NCI-H774 (cell line): ENCODE measurements at places on chromosomes 3 and 15.

GRCh38 chr15:75544359-75544758, 34.8 kb downstream of the PTPN9 start:
- no peak for DNase-seq

GRCh38 chr3:11273891-11274291, 1.7 kb downstream of the ATG7 start:
- DNase-seq = no peak

DNA sequence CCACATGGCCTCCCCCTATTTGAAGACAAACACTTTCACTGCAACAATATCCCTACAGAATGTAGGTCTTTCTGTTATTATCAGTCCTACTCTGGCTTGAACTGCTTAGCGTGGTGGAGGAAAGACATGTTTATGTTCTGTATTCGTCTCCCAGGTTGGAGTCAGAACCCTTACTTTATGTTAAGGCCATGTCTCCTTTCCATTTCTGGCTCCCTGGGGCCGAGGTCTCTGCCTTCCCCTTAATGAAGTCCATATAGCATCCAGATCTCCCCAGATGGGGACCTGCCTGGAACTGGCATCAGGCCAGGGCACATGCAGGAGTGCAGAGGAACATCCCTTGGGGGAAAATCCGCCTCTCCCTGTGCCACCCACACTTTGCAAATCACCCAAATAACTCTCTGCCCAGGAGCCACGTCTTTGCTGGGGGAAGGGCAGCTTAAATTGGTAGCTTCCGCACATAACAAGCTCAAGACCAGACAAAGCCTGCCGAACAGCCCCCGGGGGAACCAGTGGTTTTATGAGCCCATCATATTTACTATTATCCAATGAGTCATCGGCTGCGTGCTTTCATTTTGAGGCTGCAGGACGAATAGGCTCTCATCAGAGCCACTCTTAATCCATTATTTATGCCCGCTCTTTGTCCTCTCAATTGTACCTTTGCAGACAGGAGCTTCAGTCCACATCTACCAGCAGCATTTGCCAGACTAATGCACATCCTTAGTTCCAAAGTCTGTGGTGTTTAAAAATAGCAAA, 237.0 kb downstream of the UACA start:
- peak; percentile 86 for DNase-seq

- no peak for DNase-seq
Observed at GRCh38 chr15:100114571-100114970, 227.2 kb downstream of the ADAMTS17 start.

DNA sequence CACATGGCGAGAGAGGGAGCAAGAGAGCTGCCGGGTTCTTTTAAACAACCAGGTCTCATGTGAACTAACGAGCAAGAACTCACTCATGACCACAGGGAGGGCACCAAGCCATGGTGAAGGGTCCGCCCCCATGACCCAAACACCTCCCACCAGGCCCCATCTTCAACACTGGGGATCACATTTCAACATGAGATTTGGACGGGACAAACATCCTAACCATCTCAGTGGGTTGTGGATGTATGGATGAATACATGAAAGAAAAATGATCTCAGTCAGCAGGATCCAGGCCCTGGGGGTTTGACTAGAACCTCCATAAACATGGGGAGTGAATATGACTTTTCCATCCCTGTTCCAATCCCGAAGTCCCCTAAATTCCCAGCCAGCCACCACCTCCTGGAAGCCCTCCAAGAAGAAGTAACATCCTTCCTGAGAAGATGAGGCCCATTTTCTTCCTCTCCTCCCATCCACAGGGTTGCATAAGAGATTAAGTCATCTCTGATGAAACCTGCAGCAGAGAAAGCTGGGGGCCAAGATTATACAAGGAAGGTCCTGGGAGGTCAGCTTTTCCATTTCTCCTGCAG, 9.5 kb downstream of the CAV3 start:
- DNase-seq = no peak

GRCh38 chr3:195556390-195556789, 13.3 kb upstream of the PPP1R2 start:
- peak; percentile 71 for DNase-seq

- no peak for DNase-seq
Observed at GRCh38 chr15:58443308-58443707, 11.5 kb downstream of the LIPC start.

DNA sequence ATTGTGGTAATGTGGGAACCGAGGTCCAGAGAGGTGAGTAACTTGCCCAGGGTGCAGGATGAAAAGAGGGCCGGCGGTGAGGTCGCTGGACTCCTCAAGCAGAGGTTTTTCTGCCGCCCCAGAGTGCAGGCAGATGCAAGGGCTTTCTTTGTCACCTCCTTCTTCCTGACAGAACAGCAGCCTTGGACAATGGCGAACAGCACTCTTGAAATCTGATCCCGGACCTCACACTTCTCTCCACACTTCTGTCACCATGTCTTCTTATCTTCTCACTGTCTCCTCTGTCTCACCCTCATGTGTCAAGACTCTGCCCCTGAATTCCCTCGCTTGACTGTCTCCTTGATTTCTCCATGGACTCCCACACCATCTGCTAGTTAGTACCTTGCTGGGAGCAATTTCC, 15.4 kb upstream of the VPS8 start:
- no peak for DNase-seq

DNA sequence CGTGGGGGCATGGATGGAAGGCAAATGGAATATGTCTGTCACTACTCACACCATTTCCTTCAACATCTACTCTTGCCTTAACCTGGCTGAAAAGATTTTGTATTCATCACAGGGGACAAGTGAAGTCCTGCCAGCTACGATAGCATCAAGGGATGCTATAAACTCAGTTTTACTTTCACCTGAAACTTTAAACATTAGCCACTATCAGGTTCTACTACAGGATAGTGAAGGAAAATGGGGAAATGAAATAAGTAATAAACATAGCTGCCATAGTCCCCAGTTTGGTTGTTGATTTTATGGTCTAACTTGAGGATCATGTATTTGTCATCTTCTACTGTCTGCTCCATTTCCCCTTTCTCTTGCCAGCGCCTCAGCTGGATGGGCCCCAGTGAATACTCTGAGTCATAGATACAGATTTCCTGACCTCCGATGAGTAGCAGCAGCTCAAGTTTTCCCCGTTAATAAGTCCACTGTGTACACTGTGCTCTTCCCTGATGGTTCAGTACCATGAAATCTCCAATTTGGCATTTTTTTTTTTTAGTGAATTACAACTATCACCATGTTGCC, 338.2 kb upstream of the SLCO3A1 start:
- no peak for DNase-seq

DNA sequence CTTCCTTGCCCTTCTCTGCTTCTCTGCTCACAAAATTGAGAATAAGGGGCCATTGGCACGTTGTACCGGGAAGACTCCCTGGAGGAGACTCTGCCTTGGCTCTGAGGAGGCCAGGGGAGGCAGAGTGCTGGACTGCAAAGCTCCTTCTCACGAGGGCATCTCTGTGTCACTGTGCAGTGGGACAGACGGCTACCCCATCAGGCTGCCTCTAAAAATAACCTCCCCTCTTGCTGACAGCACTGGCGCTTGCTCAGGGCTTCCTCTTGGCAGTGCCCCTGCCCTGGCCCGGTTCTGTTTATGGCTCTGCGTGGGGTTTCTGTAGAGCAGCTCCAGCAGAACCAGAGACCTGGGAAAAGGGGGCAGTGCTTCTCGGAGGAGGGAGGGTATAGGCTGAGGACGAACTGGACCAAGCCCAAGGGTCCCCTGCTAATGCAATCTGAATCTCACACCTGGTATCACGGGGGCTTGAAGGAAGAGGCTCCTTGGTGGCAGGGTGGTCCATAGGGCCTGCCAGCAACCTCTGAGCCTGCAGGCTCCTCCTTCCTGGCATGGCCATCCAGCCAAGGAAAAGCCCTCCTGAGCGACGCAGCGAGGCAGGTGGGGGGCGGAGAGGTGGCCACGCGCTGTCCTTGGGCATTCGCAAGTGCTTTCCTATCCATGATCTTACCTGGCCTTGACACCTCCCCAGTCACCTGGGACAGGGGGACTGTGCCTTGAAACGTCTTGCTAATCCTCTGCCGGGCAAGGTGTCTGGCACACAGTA, 63.3 kb upstream of the TLE3 start:
- no peak for DNase-seq

GRCh38 chr15:71282076-71282475, 166.8 kb downstream of the THSD4 start:
- no peak for DNase-seq

- DNase-seq = no peak
Observed at GRCh38 chr15:96066852-96067495, 263.5 kb upstream of the NR2F2 start.
